ENCODE measurements at places on chromosomes 4 and X.

DNA sequence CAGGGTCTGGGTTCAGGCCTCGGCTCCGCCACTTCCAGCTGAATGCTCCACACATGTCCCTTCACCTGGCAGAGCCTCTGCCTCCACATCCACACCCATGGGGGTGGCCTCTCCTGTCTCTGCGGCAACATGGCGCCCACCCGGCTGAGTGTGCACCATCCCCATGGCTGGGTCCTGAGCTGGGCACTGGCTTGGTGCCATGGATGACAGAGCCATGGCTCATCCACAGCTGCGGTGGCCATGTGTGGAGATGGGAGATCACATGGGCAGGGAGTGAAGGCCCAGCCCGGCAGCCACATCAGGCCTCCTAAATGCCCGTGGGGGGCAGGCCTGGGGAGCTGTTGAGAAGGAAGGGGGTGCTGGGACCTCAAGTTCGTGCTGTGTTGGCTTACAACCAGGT is 213.7 kb downstream of the AFAP1 start:
- H3K36me3 ChIP-seq, result no peaks in the 10 kb centered on the region
- no peaks in the 10 kb centered on the region for H3K27me3 ChIP-seq

DNA sequence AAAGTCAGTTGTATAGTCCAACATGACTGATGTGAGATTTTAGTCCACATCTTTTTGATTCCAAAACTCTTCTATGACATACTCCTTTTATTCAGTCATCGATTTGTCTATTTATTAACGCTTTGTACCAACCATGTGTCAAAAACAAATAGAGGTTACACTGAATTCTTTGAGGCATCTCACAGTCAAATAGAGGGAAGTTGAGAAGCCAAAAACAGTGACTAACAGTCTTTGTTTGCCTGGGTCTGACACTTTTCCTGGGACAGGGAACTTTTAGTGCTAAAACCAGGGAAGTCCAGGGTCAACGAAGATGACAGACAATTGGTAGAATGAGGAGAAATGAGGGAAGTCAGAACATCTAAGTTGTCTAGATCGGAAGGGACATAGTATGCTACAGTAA is 169.9 kb upstream of the HS3ST1 start:
- no peaks in the 10 kb centered on the region for H3K4me1 ChIP-seq
- no peak for DNase-seq
- no peak overlapping the region for H3K27ac ChIP-seq
- H3K36me3 ChIP-seq, result no peaks in the 10 kb centered on the region
- H3K27me3 ChIP-seq, result no peaks in the 10 kb centered on the region
- H3K4me3 ChIP-seq, result no peak overlapping the region

DNA sequence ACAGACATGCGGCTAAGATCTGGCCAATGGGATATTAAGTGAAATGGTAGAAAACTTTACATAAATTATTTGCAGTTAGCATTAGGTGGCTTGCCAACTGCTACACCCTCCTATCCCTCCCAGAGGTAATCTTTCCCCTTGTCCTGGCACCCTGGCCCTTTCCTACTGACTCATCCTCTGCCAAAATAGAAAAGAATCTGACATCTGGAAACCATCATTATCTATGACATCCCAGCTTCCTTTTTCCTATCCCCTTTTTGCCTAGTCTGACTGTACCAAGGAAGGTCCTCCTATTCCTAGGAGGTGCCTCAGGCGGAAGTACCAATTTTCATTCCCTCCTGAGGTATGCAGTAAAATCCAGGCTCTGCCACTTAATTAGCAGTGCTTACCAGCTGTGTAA is 163.6 kb upstream of the KLF3 start:
- no peak overlapping the region for H3K27ac ChIP-seq
- H3K27me3 ChIP-seq, result no peaks in the 10 kb centered on the region
- no peak overlapping the region for H3K4me3 ChIP-seq

GRCh38 chrX:42195506-42195905 is 272.2 kb upstream of the CASK start:
- H3K36me3 ChIP-seq, result no peaks in the 10 kb centered on the region
- H3K4me3 ChIP-seq, result no peak overlapping the region
- no peak for DNase-seq

GRCh38 chr4:83709627-83710026 is 173.7 kb downstream of the GPAT3 start:
- H3K27ac ChIP-seq, result no peak overlapping the region
- no peak overlapping the region for H3K4me3 ChIP-seq
- H3K4me1 ChIP-seq, result peaks cover 6% of the 10 kb centered on the region
- H3K27me3 ChIP-seq, result no peaks in the 10 kb centered on the region
- no peaks in the 10 kb centered on the region for H3K36me3 ChIP-seq
- peak; percentile 46 for DNase-seq

GRCh38 chr4:26429910-26430309 is 60.4 kb downstream of the CCKAR start:
- H3K36me3 ChIP-seq, result peaks cover 8% of the 10 kb centered on the region
- H3K4me1 ChIP-seq, result no peaks in the 10 kb centered on the region
- DNase-seq, result no peak
- no peaks in the 10 kb centered on the region for H3K27me3 ChIP-seq
- no peak overlapping the region for H3K4me3 ChIP-seq

- H3K4me1 ChIP-seq, result peaks cover 18% of the 10 kb centered on the region
- peaks cover 2% of the 10 kb centered on the region for H3K27me3 ChIP-seq
- DNase-seq, result peak; percentile 82
- no peak overlapping the region for H3K4me3 ChIP-seq
Measured at GRCh38 chrX:107672955-107673378, 44.7 kb downstream of the PRPS1 start.

DNA sequence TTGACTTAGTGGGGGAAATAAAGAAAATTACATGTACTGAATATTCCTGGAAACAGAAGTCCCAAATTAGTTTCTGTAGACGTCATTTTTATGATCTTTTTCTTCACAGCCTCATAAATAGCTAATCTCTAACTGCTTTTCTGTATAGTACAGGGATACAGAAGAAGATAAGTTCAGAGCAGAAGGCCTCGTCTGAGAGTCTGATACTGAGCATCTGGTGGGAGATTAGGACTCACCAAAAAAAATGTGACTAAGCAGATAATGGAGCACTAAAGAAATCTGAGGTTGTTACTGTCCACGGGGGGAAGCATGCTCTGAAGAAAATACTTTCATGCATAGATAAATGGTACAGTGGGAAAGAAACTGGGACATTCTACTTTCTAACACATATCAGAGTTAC is 115.3 kb upstream of the TRPC5 start:
- H3K27me3 ChIP-seq, result peaks cover 3% of the 10 kb centered on the region
- H3K27ac ChIP-seq, result no peak overlapping the region
- no peak for DNase-seq

DNA sequence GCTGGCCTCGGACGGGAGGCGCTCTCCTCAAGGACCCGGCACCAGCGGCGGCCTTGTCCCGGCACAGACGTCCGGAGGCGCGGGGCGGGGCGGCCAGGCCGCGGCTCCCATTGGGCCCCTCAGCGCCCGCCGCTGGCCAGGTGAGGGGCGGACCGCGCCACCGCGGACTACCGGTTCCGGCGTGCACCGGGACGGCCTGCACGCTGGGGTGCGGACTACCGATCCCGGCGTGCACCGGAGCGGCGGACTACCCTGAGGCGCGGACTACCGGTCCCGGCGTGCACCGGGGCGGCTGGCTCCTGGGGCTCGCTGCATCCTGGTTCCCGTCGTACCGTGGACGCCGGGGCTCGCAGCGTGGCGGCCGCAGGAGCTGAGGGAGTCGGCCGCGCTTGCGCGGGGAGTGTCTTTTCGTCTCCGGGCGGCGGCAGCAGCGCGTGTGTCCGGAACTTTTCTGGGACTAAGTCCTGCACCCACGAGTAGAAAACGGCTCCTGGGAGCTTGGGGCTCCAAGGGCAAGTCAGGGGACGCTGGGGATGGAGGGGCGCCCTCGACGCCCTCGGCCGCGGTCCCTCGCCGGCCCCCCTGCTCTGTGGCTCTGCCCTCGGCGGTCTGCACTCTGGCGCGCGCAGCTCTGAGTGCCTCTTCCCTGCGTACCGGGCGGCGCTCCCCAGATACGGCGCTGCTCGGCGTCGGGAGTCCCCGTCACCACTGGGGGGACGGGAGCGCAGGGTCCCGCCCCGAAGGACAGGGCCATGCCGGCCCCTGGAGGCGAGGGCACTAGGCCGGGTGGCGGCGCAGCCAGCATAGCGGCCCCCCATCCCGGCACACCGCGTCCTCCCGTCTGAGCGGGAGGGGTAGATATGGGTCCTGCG is at the start of gene LETM1:
Gene LETM1 (minus strand): TSS at position 86 of the 872 bp plus-strand sequence. CDS start 206 bp downstream, outside the sequence.
- H3K4me1 ChIP-seq, result peaks cover 34% of the 10 kb centered on the region
- H3K27me3 ChIP-seq, result no peaks in the 10 kb centered on the region
- DNase-seq, result peak; percentile 97
- H3K27ac ChIP-seq, result peak within 1 kb of the TSS; percentile 80
- peak within 1 kb of the TSS; percentile 73 for H3K4me3 ChIP-seq

GRCh38 chr4:59553063-59553720 is 1646.9 kb upstream of the ADGRL3 start:
- H3K4me3 ChIP-seq, result no peak overlapping the region
- no peak for DNase-seq
- no peaks in the 10 kb centered on the region for H3K36me3 ChIP-seq
- no peaks in the 10 kb centered on the region for H3K27me3 ChIP-seq

- H3K36me3 ChIP-seq, result no peaks in the 10 kb centered on the region
- DNase-seq, result no peak
- H3K27ac ChIP-seq, result no peak overlapping the region
- H3K4me3 ChIP-seq, result no peak overlapping the region
- no peaks in the 10 kb centered on the region for H3K27me3 ChIP-seq
- H3K4me1 ChIP-seq, result no peaks in the 10 kb centered on the region
Measured at GRCh38 chr4:160180211-160180610, 1077.3 kb downstream of the RAPGEF2 start.

DNA sequence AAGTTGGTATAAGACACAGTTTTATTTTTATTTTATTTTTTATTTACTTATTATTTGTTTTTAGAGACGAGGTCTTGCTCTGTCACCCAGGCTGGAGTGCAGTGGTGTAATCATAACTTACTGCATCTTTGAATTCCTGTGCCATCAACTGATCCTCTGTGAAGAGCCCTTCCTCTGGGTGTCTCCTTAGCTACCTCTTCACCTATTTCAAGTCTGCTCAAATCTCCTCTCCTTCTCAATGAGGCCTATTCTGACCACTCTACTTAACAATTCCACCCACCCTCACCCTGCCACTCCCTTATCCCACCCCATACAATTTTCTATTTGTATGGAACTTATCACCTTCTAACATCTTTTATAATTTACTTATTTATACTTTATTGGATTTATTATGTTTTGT is 183.4 kb downstream of the PPP3CA start:
- no peak overlapping the region for H3K27ac ChIP-seq
- H3K4me3 ChIP-seq, result no peak overlapping the region
- no peaks in the 10 kb centered on the region for H3K36me3 ChIP-seq
- no peaks in the 10 kb centered on the region for H3K27me3 ChIP-seq
- no peaks in the 10 kb centered on the region for H3K4me1 ChIP-seq

GRCh38 chrX:69189576-69190371 is 24.5 kb upstream of the PJA1 start:
- no peaks in the 10 kb centered on the region for H3K36me3 ChIP-seq
- peaks cover 2% of the 10 kb centered on the region for H3K4me1 ChIP-seq
- H3K27me3 ChIP-seq, result peaks cover 2% of the 10 kb centered on the region
- DNase-seq, result peak; percentile 89

- H3K4me1 ChIP-seq, result no peaks in the 10 kb centered on the region
- no peak overlapping the region for H3K27ac ChIP-seq
- no peaks in the 10 kb centered on the region for H3K36me3 ChIP-seq
Measured at GRCh38 chr4:142164767-142165500, 528.6 kb downstream of the IL15 start.

- no peak for DNase-seq
- H3K27ac ChIP-seq, result no peak overlapping the region
- H3K4me1 ChIP-seq, result no peaks in the 10 kb centered on the region
- no peak overlapping the region for H3K4me3 ChIP-seq
- H3K36me3 ChIP-seq, result no peaks in the 10 kb centered on the region
Measured at GRCh38 chrX:134552351-134552750, 92.4 kb downstream of the HPRT1 start.

- peaks cover 17% of the 10 kb centered on the region for H3K27me3 ChIP-seq
- no peak overlapping the region for H3K27ac ChIP-seq
- no peaks in the 10 kb centered on the region for H3K36me3 ChIP-seq
- DNase-seq, result no peak
- H3K4me1 ChIP-seq, result no peaks in the 10 kb centered on the region
Measured at GRCh38 chrX:20019672-20020365, 29.0 kb upstream of the BCLAF3 start.

DNA sequence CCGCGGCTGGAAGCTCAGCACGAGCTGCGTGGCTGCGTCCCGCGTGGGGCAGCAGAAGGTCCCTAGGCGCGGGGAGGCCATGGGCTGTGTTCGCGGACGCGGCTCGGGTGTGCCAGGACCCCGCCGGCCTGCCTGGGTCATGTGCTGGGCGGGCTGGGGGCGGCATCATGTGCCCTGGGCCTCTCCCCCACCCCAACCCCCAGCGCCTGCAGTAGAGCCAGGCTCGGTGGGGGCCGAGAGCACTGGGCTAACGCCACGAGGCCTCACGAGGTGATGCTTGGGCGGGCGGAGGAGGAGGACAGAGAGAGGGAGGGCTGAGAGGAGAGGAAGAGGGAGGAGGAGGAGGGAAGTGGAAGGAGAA is at the start of gene GPR143:
Gene GPR143 (minus strand): TSS at position 111 of the 361 bp plus-strand sequence. CDS start 30 bp downstream, at position 81.
- peak; percentile 53 for DNase-seq
- no peak within 1 kb of the TSS for H3K4me3 ChIP-seq
- H3K4me1 ChIP-seq, result no peaks in the 10 kb centered on the region
- no peaks in the 10 kb centered on the region for H3K36me3 ChIP-seq
- no peak within 1 kb of the TSS for H3K27ac ChIP-seq

- H3K27me3 ChIP-seq, result no peaks in the 10 kb centered on the region
- H3K27ac ChIP-seq, result no peak overlapping the region
- no peaks in the 10 kb centered on the region for H3K4me1 ChIP-seq
- H3K36me3 ChIP-seq, result no peaks in the 10 kb centered on the region
- no peak overlapping the region for H3K4me3 ChIP-seq
- DNase-seq, result peak; percentile 6
Measured at GRCh38 chr4:26452565-26453531, 37.4 kb downstream of the CCKAR start.

- no peaks in the 10 kb centered on the region for H3K36me3 ChIP-seq
- DNase-seq, result no peak
- no peak overlapping the region for H3K4me3 ChIP-seq
- no peaks in the 10 kb centered on the region for H3K27me3 ChIP-seq
Measured at GRCh38 chrX:17370191-17370590, 4.8 kb upstream of the NHS start.

GRCh38 chrX:42093756-42094155 is 170.4 kb upstream of the CASK start:
- H3K36me3 ChIP-seq, result no peaks in the 10 kb centered on the region
- no peak for DNase-seq
- H3K4me1 ChIP-seq, result no peaks in the 10 kb centered on the region
- no peak overlapping the region for H3K4me3 ChIP-seq
- H3K27me3 ChIP-seq, result peaks cover 3% of the 10 kb centered on the region

DNA sequence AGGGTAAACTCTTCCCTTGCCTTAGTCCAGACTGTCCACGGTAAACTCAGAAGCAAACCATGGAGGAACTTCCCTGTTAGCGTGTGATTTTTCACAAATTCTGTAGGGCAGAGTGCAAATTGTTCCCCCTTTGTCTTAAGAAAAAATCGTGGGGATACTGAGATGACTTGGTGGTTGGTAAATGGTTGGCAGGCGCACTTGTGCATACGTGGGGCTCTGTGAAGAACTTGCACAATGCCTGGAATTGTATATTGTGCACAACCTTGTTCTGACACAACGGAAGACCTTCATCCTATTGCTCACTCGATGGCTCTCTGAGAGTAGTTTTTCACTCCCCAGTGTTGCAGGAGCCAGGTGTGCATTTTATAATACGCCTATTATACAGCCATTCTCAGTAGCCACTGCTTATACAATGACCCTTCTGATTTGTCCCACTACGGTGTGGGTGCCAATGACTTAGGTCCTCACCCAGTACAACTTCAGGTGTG is 150.0 kb downstream of the SPRY1 start:
- no peak overlapping the region for H3K4me3 ChIP-seq
- H3K36me3 ChIP-seq, result no peaks in the 10 kb centered on the region
- H3K27me3 ChIP-seq, result no peaks in the 10 kb centered on the region

GRCh38 chr4:78292341-78292740 is 235.2 kb downstream of the FRAS1 start:
- peak overlapping the region; percentile 83 for H3K27ac ChIP-seq
- H3K27me3 ChIP-seq, result no peaks in the 10 kb centered on the region

Measured in kidney (tissue), 22 donors.